GM10248 (cell line): ENCODE measurements at places on chromosomes 6 and 20.

DNA sequence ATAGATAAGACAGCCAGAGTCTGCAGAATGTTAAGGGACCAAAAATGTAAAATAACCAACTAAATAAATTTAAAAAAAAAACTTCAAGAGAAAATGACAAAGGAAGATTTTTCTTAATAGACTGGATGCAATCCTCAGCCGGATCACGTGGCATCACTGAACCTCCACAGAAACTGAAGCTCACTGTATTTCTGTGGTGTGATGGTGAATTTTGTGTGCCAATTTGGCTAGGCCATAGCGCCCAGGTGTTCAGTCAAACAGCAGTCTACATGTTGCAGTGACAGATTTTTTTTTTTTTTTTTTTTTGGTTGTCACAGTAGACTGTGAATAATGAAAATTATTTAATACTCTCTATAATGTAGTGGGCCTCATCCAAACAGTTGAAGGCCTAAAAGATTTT is 95.5 kb downstream of the ARHGAP18 start:
- no peak for DNase-seq

- no peak for DNase-seq
These were observed 61.2 kb downstream of the ELOVL5 start for GRCh38 chr6:53287336-53288225.

GRCh38 chr6:68633281-68633971 is 1.7 kb upstream of the ADGRB3 start:
- DNase-seq: no peak

- DNase-seq: no peak
These were observed 3.0 kb downstream of the DEFB115 start for GRCh38 chr20:31260326-31260932.

DNA sequence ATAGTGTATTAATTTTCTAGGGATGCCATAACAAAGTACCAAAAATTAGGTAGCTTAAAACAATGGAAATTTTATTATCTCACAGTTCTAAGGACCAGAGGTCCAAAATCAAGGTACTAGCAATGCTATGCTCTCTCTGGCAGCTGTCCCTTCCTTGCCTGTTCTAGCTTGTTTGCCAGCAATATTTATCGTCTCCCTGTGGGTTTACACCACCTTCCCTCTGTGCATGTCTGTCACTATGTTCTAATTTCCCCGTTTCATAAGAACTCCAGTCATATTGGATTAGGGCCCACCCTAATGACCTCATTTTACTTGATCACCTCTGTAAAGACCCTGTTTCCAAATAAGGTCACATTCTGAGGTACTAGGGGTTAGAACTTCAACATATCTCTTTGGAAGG is 217.2 kb downstream of the IBTK start:
- DNase-seq: no peak

DNA sequence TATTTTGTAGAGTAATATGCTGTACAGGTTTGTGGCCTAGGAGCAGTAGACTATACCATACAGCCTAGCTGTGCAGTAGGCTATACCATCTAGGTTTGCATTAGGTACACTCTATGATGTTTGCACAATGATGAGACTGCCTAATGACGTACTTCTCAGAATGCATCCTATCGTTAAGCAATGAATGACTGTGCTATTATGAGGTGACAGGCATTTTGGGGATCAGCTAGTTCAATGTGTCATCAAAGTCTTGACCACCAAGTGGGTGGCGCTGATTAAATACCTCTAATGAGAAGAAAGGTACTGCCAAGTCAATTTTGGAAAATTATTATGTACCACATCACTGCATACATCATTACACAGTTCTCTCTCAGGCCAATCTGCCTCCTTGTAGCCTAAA is 190.2 kb downstream of the BACH2 start:
- DNase-seq: no peak

- no peak for DNase-seq
These were observed 28.3 kb downstream of the C6orf132 start for GRCh38 chr6:42113936-42114636.

- peak; percentile 43 for DNase-seq
These were observed 1.1 kb downstream of the JAG1 start for GRCh38 chr20:10672624-10673127.

DNA sequence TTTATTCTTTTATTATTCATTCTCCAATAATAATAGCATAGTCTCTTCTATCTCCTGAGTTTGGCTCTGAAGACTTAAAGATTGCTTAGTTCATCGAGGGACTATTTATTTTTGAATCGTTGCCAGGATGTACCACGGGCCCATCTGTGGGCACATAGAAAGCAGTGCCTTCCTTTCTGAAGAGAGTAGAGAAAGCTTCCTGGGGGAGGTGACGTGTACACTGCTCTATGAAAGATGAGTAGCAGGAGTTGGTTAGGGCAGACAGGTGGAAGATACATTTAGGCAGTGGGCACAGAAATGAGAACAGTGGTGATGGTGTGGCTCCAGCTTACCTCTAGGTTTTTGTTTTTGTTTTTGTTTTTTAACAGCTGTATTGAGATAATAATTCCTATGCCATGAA is 98.4 kb downstream of the CDKAL1 start:
- DNase-seq: no peak

- peak; percentile 18 for DNase-seq
These were observed 56.2 kb upstream of the EDN1 start for GRCh38 chr6:12233693-12234571.

GRCh38 chr6:71983131-71983530 is 96.8 kb downstream of the RIMS1 start:
- DNase-seq: no peak

- no peak for DNase-seq
These were observed 21.3 kb upstream of the TULP1 start for GRCh38 chr6:35533981-35534380.

- DNase-seq: no peak
These were observed 290.9 kb upstream of the TSHZ2 start for GRCh38 chr20:52681288-52681687.

GRCh38 chr6:119174879-119175817 is 96.7 kb upstream of the FAM184A start:
- no peak for DNase-seq

DNA sequence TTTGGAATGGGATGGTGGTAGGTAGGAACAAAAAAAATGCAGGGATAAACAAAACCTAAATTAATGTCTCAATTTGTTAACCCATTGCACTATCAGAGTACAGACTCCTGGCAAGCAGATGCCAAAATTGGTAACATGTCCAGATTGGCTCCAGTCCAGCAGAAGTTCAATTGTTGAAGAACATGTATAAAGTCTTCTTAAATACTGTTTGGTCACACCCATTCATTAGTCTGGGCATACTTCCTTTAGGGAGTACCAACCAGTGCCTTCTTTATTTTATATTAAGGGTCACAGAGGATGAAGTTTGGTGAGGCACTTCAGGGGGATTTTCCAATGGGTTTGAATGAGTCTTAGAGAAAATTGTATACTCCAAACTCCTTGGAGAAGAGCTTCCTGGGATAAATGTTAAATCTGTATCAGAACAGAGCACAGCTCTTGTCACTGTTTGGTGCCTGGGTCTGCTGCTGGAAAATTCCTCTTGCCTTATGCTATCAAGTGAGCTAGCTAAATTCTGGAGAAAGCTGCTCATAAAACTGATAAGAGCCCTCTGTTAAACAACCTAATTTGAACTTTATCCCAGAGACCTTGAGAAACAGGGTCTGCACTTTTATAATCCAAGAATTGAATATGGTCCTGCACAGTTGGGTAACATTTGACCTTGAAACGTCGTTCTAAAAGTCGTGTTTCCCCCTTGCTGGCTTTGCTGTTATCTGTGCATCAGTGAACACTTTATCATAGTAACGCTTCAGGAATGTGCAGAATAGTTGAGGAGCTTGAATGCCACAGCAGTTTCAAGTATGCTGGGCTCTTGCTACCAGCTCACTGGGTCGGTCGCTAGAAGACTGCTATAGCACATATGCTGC is 334.1 kb upstream of the CITED2 start:
- DNase-seq: no peak

DNA sequence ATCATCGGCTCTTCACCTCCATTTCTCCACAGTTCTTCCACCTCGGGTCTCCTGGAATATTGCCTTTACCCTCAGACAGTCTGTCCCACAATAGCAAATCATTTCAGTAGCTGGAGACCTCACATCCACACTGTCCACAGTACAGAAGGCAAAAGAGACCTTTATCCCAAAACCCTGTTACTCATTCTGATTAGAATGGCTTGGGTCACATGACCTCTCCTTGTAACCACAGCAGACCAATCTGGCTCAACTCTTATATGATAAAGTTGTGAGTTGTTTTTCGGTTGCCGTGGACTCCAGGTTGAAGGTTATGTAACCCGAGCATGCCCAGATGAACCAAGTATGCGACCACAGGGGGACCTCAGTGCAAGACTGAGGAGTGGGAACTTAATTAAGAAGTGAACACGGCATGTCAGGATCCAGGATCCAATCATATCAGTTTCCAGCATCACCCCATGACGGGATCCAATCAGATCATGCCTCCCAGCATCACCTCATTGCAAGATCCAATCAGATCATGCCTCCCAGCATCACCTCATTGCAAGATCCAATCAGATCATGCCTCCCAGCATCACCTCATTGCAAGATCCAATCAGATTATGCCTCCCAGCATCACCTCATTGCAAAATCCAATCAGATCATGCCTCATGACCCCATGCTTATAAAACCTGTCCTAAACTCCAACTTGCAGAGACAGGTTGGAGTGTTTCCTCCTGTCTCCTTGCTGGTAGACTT is 68.7 kb downstream of the LY86 start:
- DNase-seq: no peak

DNA sequence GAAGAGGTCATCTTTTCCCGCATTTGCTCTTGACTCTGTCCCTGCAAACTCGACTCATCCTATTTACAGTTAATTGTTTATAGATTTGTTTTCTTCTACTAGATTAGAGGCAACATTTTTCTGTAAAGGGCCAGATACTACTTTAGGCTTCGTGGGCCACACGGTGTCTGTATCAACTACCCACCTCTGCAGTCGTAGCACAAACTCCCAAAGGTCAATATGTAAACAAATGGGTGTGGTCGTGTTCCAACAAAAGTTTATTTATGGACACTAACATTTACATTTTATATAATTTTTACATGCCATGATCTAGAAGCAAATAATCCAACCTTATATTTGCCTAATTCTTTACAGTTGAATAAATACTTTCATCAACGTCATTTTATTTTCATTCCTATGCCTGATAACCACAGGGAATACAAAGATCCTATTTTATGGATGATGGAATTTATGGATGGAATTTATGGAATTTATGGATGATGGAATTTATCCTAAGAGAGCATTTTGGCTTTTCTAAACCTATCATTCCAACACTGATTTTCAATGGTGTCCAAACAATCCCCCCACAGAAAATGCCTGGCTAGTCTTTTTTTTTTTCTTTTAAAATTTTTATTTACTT is 232.8 kb downstream of the MYLK4 start:
- no peak for DNase-seq

DNA sequence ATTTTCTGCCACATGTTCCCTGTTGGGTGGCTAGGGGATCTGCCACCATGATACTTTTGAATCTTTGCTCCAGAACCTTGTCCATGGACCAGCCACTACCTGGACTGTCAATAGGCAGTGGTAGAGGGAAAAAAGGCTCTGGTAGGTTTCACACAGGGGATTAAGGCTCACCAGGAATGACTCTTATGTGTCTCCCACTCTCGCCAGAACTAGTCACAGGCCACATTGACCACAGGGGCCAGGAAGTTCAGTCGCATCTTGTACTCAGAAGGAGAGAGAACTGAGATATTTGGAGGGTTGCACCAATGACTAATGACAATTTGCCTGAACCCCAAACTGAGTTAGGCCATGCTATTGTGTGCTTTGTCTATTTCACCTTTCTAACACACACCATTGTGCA is 23.6 kb upstream of the APCDD1L start:
- DNase-seq: no peak
